Progenitor cell of endocrine pancreas (in vitro differentiated cells): ENCODE measurements at places on chromosomes 7 and 10. TPM values are rescaled to one million over a fixed set of nuclear protein-coding genes. Genes with fewer than 3 reads are reported as not detected.

DNA sequence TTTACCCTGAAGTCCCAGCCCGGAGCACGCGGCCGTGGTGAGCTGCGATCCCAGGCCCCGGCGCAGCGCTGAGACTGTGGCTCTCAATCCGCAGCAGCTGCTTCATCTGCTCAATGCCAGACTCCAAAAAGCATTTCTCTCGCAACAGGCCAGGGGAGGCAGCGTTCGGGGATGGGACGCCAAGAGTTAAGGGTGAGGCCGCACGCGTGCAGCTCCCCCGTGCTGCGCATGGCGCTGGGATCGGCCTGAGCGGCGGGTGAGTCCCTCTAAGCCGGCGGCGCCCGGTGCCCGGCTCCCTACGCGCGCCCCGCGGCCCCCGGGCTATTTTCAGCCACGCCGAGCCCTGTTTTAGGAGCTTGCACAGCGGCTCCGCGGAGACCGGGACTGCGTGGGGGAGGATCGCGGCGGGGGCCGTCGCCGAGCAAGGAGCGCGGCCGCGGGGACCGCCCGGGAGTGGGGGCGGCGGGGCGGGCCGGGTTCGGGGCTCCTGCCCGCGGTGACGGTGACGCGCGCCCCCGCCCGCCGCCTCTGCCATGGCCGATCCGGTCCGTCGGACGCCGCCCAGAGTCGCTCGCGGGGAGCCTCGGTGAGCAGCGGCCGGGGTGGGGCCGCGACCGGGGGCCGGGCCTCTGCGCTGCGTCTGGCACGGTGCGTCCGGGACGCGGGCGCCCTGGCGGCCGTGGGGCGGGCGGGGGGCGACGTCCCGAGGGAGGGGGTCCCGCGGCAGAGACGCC is 29.4 kb upstream of the JAKMIP3 start:
- no peaks in the 10 kb centered on the region for H3K36me3 ChIP-seq
- peaks cover 5% of the 10 kb centered on the region for H3K4me1 ChIP-seq
- DNase-seq = no peak
- H3K27ac ChIP-seq = no peak overlapping the region

DNA sequence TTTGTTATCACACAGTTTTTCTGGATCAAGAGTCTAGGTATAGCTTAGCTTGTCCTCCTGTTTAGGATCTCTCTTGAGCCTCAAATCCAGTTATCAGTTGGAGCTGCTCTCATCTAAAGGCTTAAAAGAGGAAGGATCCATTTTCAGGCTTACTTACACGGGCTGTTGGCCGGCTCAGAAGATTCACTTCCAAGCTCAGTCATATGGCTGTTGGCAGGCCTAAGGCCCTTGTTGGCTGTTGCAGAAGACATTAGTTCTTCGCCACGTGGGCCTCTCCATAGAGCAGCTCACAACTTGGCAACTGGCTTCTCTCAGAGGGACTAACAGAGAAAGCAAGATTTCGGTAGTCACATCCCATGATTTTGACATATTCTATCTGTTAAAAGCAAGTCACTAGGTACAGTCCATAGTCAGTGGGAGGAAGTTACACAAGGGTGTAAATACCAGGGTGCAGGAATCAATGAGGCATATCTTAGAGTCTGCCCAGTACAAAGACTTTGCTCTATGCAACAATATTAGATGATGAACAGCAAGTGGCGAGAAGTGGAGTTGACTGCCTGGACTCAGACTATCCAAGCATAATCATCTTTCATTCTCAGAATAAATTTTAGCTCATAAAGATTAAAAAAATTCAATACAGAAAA is 280.1 kb upstream of the MBL2 start:
- no peaks in the 10 kb centered on the region for H3K27me3 ChIP-seq
- H3K36me3 ChIP-seq = peaks cover 2% of the 10 kb centered on the region
- H3K4me1 ChIP-seq = peaks cover 5% of the 10 kb centered on the region
- H3K27ac ChIP-seq = no peak overlapping the region
- H3K4me3 ChIP-seq = no peak overlapping the region
- DNase-seq = no peak

DNA sequence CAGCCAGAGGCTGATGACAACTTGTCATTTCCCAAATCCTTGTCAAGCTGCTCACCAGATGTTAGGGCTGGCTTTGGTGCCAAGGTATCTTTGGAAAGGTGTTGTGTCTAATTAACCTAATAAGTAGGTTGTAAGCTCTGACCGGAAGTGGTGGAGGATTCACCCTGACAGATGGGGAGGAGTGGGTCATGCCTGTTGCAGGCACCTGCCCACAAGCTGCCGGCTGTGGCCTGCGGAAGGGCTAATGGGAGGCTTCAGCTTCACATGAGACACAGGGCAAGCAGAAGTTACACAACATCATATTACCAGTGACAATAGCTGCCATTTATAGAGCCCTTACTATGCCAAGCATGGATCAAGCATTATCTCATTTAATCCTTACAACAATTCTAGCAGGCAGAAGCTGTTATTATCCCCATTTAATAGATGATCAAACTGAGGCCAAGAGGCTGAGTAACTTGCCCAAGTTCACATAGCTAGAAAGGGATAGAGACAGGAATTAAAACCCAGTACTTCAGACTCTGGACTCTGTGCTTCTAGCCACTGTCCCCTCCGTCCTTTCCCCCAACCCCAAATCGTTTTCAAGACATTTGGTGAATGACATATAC is 63.1 kb upstream of the DUSP5 start:
- no peak overlapping the region for H3K4me3 ChIP-seq
- H3K36me3 ChIP-seq = no peaks in the 10 kb centered on the region
- H3K4me1 ChIP-seq = no peaks in the 10 kb centered on the region
- H3K27me3 ChIP-seq = peaks cover under 1% of the 10 kb centered on the region
- DNase-seq = no peak

DNA sequence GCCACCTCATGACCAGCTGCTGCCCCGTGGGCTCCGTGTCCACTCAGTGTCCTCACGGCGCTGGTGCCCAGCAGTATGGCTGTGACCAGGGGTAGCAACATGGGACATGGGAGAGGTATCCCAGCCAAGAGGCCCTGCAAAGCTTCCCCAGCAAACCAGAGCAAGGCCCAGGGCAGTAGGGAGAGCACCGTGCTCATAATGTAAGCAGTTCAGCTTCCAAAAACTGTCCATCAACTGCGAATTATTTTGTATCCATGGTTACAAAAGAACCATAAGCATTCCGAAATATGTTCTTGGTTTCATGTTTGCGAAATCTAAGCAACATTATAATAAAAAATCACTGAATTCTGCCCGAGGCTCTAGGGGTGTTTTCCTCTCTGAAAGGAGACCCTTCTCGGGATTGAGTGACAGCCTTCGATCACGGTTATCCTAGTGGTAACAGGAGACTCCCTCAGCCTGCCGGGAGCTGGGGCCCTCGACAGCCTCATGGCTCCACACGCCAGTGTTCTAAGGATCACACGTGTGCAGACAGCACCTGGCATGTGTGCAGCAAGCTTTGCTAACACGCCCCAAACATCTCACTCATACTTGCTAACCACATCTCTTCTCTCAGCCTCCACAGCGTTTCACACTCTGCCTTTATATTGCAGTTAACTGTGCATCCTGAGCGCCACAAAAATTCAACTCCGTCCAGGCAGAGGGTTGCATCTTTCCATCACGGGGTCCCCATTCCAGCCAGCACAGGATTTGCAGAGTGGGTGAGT is 117.6 kb downstream of the DIP2C start:
- H3K27ac ChIP-seq = peak overlapping the region; percentile 21
- no peaks in the 10 kb centered on the region for H3K27me3 ChIP-seq
- no peak for DNase-seq
- H3K4me1 ChIP-seq = peaks cover 17% of the 10 kb centered on the region

DNA sequence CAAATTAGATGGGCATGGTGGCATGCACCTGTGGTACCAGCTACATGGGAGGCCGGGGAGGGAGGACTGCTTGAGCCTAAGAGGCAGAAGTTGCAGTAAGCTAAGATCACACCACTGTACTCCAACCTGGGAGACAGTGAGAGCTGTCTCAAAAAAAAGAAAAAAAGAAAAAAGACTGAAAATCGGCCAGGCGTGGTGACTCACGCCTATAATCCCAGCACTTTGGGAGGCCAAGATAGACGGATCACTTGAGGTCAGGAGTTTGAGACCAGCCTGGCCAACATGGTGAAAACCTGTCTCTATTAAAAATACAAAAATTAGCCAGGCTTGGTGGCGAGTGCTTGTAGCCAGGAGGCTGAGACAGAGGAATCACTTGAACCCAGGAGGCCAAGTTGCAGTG is 11.9 kb downstream of the RNF216 start:
- H3K4me1 ChIP-seq = peaks cover 7% of the 10 kb centered on the region
- H3K27ac ChIP-seq = no peak overlapping the region
- peaks cover 2% of the 10 kb centered on the region for H3K36me3 ChIP-seq
- no peaks in the 10 kb centered on the region for H3K27me3 ChIP-seq

DNA sequence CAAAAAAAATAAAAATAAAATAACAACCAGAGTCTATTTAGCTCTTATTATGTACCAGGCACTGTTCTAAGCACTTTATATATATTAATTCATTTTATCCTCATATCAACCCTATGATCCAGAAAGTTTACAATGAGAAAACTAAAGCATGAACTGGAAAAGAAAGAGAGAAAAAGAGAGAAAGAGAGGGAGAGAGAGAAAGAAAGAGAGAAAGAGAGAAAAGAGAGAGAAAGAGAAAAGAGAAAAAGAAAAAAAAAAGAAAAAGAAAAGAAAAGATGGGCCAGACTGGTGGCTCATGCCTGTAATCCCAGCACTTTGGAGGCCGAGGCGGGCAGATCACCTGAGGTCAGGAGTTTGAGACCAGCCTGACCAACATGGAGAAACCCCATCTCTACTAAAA is 9.9 kb downstream of the ARMH3 start:
- H3K36me3 ChIP-seq = no peaks in the 10 kb centered on the region
- H3K27me3 ChIP-seq = no peaks in the 10 kb centered on the region

DNA sequence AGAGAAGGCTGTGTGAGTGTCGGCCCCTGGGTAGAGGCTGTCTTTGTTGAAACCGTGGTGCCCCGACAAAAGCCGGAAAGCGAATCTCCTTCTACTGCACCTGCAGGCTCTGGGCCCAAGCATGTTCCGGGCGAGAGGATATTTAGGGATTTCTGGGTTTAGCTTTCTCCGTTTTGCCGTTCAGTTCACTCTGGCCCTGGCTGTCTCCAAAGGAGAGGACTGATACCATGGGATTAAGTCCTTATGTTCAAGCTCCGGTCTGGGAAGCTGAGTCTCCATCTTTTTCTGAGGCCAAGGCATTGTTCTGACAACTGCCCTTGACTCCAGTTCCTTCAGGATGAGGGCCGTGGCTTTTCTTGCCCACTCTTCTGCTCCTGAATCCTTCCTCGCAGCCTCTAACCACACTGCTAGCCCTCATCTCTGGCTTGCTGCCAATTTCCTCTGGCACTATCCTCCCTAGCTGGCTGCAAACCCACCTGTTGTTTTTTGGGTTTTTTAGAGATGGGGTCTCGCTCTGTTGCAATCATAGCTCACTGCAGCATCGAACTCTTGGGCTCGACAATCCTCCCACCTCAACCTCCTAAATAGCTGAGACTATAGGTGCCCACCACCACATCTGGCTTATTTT is 206.8 kb downstream of the SKIDA1 start:
- H3K27me3 ChIP-seq = peaks cover 2% of the 10 kb centered on the region
- no peak for DNase-seq
- H3K36me3 ChIP-seq = no peaks in the 10 kb centered on the region
- peaks cover 16% of the 10 kb centered on the region for H3K4me1 ChIP-seq
- no peak overlapping the region for H3K27ac ChIP-seq
- no peak overlapping the region for H3K4me3 ChIP-seq

- peaks cover 3% of the 10 kb centered on the region for H3K36me3 ChIP-seq
- no peak for DNase-seq
- no peak overlapping the region for H3K27ac ChIP-seq
- peaks cover 6% of the 10 kb centered on the region for H3K4me1 ChIP-seq
- peaks cover 8% of the 10 kb centered on the region for H3K27me3 ChIP-seq
Measured at GRCh38 chr10:44934416-44935200, 23.5 kb downstream of the TMEM72 start.

DNA sequence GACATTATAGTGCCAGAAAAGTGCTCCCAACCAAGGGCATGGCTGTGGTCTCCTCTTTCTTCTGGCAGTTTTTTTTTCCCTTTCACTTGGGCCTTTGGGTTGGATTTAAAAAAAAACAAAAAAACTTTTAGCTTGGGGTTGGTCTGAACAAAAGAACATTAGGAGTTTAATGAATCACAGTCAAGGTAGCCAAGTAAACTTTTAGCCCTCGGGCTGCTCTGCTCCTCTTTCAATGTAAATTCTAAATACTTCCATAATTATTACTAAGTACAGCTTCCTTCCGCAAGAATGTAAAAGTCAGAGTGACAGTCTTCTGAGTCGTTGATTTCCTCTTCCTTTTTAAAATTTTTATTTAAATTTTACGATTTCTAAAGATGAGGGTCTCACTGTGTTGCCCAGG is 79.2 kb downstream of the NRF1 start:
- no peak overlapping the region for H3K4me3 ChIP-seq
- no peaks in the 10 kb centered on the region for H3K27me3 ChIP-seq
- no peaks in the 10 kb centered on the region for H3K4me1 ChIP-seq
- H3K27ac ChIP-seq = no peak overlapping the region

GRCh38 chr7:105656922-105657521 is 75.7 kb upstream of the EFCAB10 start:
- H3K27ac ChIP-seq = no peak overlapping the region
- peaks cover 7% of the 10 kb centered on the region for H3K4me1 ChIP-seq
- H3K36me3 ChIP-seq = peaks cover 13% of the 10 kb centered on the region
- DNase-seq = no peak
- no peak overlapping the region for H3K4me3 ChIP-seq

DNA sequence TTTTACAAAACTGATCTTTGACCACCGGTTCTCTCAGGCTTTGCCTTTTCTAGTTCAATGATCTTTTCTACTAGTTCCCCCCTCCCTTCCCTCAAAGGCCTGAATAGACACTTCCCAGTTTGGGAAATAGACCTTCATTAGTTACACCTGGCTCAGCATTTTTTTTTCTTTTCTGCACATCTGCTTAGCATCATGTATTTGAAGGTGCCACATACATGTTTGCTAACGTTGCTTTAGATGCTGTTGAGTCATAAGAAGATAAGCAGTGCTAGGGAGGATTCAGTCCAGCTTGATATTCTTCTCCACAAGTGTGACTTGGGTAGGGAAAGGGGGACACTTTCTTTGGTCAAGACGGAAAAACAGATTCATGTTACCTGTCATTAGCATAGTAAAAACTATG is 78.3 kb downstream of the BICC1 start:
- H3K4me3 ChIP-seq = no peak overlapping the region
- H3K27ac ChIP-seq = no peak overlapping the region
- DNase-seq = no peak
- no peaks in the 10 kb centered on the region for H3K36me3 ChIP-seq
- H3K4me1 ChIP-seq = peaks cover 11% of the 10 kb centered on the region

GRCh38 chr7:72336632-72337389 is 75.3 kb downstream of the CALN1 start:
- no peak for DNase-seq
- peaks cover 4% of the 10 kb centered on the region for H3K4me1 ChIP-seq
- peaks cover 5% of the 10 kb centered on the region for H3K36me3 ChIP-seq
- peaks cover 76% of the 10 kb centered on the region for H3K27me3 ChIP-seq

DNA sequence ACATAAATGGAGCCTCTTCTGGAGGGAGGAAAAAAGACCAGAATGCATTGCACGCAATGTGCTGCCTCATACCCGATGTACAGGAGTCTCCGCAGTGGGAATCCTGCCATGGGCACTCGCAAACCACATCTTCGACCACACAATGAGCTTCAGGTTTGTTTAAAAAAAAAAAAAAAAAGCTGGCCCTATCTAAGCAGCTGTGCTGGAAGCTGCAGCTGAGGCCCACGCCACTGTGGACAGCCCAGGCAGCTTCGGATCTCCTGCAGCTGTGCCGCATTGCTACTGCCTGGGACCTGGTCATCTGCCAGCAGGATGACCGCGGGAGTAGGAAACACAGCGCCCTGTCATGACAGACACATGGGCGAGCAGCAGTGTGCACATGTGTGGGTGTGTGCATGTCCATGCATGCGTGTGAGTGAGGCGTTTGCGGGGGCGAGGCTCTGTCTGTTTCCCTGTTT is 26.0 kb downstream of the EN2 start:
- DNase-seq = no peak
- H3K4me3 ChIP-seq = no peak overlapping the region
- peaks cover 76% of the 10 kb centered on the region for H3K27me3 ChIP-seq
- no peaks in the 10 kb centered on the region for H3K36me3 ChIP-seq
- H3K4me1 ChIP-seq = peaks cover 4% of the 10 kb centered on the region

Gene SFTPA1
- 0.22 TPM in 1 of 2 replicates, not detected in the other for total RNA-seq
